Hindlimb muscle (tissue), 1 donor: ENCODE measurements at places on chromosomes 7 and 10. TPM values are rescaled to one million over a fixed set of nuclear protein-coding genes. Genes with fewer than 3 reads are reported as not detected.

PIP gene
- polyA plus RNA-seq, result not detected

DGKI gene
- polyA plus RNA-seq, result 0.61 TPM

DNA sequence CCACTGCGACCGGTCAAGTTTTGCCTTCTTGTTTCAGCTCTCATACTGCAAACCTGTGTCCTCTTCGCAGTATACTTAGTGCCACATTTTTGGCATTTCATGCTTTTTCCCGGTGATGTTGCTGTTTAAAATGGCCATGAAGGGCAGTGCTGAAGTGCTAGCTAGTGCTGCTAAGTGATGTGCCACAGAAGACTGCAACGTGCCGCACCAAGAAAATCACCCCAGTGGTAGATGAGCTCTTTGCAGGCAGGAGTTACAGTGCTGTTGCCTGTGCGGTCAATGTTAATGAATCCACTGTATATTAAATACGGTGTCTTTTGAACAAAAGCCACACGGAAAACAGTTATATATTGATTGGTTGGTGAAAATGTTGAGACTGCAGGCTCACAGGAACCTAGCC lies 120.3 kb downstream of the ANLN start:
- DNase-seq, result no peak

DNA sequence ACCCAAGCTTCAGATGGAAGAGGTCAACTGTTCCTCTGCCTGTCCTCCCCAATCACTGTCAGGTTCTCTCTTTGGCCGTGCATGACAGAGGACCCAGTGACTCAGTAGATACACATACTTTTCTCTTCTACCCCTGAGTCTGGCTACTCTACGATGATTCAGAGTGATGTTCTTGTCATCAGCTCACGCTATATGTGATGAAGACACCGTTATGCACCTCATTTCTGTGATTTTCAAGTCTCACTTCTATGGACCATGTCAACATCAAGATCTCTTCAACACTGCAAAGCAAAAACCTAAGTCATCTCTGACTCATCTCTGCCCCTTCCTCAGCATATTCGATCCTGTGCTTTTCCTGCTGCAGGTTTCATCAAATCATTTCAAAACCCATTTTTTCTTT lies 76.6 kb upstream of the DGKI start:
- DNase-seq, result no peak

DNA sequence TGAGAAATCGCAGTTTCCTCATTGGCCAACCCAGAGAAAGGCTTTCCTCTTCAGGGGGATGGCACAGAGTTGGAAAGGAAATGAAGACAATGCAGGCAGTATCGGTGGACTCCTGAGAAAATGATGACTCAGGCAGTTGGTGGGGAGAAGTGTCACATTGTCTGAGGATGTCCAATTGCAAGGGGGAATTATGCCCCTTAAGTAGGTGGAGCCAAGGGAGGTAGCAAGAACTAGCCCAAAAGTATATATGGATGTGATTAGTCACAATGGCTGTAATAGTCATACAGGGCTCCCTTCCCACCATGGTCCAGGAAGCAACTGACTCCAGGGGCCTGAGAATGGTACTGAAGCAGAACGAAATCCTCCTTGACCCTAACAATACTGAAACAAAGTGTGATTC lies 58.3 kb upstream of the EGFR start:
- no peak for DNase-seq

GRCh38 chr10:24430591-24430990 lies 221.7 kb downstream of the KIAA1217 start:
- DNase-seq, result no peak

DNA sequence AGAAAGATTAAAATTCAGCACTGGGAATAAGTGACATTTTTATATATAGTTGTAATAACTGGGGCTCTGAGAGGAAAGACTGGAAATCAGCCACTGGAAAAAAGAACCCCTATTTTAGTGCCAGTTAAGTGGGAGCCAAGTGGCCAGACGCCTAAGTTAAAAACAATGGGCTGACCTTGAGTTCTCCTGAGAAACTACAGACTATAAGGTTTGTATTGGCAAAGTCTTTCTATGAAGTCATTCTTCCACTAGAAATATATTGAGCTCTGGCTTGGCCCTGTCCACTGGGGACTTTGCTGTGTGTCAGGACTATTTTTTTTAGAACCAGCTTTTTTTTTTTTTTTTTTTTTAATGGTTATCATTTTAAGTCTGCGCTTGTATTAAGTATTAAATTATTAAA lies 210.6 kb upstream of the FZD8 start:
- no peak for DNase-seq

- no peak for DNase-seq
Measured at GRCh38 chr7:112481833-112482670, 1.3 kb downstream of the LSMEM1 start.
